ENCODE measurements at places on chromosomes 16 and 17. TPM values are rescaled to one million over a fixed set of nuclear protein-coding genes. Genes with fewer than 3 reads are reported as not detected.

DNA sequence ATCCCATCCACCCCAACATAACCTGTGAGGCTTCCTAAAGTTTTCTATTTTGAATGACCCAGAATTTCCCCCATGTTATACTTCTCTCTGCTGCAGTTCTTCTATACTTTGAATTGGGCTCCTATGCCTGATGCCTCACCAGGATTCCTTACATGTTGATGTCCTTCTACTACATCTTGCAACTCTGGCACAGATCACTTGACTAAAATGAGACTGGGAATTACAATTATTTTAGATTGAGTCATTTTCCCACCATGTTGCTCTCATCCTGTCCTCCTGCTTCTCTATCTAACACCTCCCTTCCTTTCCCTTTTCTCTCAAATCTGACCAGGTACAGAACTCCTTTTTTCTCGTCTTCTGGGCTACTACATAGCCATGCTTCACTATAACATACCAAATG lies 314.0 kb upstream of the KCNJ16 start:
- H3K4me1 ChIP-seq: no peaks in the 10 kb centered on the region
- no peak for DNase-seq
- H3K27ac ChIP-seq: no peak overlapping the region

Gene SLC47A1
- polyA plus RNA-seq: 13.0 TPM

GRCh38 chr17:61658183-61658582 lies 67.2 kb upstream of the NACA2 start:
- no peak overlapping the region for H3K27ac ChIP-seq
- H3K4me1 ChIP-seq: no peaks in the 10 kb centered on the region
- no peaks in the 10 kb centered on the region for H3K27me3 ChIP-seq
- no peaks in the 10 kb centered on the region for H3K36me3 ChIP-seq
- H3K4me3 ChIP-seq: no peak overlapping the region
- no peak for DNase-seq

GRCh38 chr17:81428516-81428915 lies 33.3 kb downstream of the BAHCC1 start:
- no peak overlapping the region for H3K4me3 ChIP-seq
- DNase-seq: no peak
- peak overlapping the region; percentile 71 for H3K27ac ChIP-seq
- H3K36me3 ChIP-seq: no peaks in the 10 kb centered on the region

Gene PRDM7
- polyA plus RNA-seq: not detected

- H3K4me1 ChIP-seq: no peaks in the 10 kb centered on the region
- H3K4me3 ChIP-seq: no peak overlapping the region
- H3K27ac ChIP-seq: no peak overlapping the region
- H3K27me3 ChIP-seq: no peaks in the 10 kb centered on the region
Measured at GRCh38 chr17:82198092-82198491, 14.6 kb downstream of the CCDC57 start.

DNA sequence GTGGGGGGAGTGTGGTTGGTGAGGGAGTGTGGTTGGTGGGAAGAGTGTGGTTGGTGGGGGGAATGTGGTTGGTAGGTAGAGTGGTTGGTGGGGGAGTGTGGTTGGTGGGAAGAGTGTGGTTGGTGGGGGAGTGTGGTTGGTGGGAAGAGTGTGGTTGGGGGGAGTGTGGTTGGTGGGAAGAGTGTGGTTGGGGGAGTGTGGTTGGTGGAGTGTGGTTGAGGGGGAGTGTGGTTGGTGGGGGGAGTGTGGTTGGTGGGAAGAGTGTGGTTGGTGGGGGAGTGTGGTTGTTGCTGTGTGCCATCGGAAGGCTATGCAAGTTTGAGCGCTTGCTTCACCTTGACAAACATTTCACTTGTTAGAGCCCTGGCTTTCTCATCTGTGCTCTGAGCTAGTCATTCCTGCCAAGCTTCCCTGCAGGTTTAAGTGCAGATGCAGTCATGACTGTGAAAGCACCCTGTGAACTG lies 20.1 kb downstream of the MINK1 start:
- H3K4me1 ChIP-seq: peaks cover 12% of the 10 kb centered on the region
- no peak overlapping the region for H3K27ac ChIP-seq
- no peak for DNase-seq
- H3K36me3 ChIP-seq: no peaks in the 10 kb centered on the region
- no peak overlapping the region for H3K4me3 ChIP-seq
- H3K27me3 ChIP-seq: no peaks in the 10 kb centered on the region

Gene SMIM22
- not detected for polyA plus RNA-seq

DNA sequence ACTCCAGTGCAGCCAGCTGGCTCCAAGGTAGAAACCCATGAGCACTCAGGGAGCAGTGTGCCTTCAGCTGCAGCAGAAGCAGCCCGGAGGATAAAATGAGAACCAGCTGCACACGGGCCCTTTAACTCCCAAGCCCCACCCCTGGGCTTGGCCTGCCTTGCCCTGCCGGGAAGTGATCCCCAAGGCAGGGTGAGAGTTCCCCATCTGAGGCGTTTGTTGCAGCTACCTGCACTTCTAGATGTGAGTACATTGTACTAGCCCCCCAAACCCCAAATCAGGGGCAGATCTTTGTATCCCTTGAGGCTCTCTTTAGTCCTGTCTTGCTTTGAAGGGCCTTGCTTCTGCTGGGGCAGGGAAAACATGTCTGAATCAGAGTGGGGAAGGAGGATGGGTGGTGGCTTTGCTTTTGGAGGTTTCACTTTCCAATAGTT lies at the start of gene MVP:
TSS of gene MVP (plus strand) at position 192 of the 431 bp plus-strand sequence. CDS start 10,088 bp downstream, outside the sequence.
- H3K27ac ChIP-seq: peak within 1 kb of the TSS; percentile 80

DNA sequence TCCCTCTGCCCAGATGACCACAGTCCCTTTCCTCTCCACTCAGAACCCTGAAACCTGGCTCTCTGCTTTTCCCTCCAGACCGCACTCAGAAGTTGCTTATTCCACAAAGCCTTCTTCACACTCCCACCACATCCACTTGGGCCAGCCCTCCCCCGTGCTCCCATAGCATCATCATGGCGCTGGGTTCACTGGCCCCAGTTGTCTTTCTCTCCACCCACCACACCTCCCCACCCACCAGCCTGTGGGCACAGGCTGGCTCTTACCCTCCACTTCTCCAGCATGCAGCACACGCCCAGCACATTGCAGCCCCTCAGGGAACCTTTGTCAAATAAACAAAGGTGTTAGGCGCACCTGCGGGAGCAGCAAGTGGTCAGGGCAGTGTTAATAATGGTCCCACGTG lies 130.0 kb downstream of the KATNIP start:
- H3K4me3 ChIP-seq: no peak overlapping the region
- no peak for DNase-seq

DNA sequence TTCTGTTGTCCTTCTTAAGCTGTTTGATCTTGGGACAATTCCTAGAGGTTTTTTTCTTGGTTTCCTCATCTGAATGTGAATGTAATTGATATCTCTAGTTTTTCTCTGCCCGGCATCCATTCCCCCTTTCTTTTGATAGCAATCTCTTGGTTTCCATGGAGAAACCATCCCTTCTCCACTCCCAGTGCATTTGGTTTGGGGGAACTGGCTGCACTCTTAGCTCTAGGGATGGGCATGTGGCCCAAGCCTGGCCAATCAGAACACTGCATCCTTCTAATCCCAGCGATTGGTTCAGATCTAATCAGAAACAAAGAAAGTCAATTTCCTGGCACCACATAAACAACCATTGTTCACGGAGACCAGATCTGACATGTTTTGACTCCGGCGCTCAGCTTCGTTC lies 45.1 kb downstream of the IRX3 start:
- H3K36me3 ChIP-seq: no peaks in the 10 kb centered on the region
- DNase-seq: no peak
- H3K4me3 ChIP-seq: no peak overlapping the region

Gene WRAP53
- 11.2 TPM for polyA plus RNA-seq

GRCh38 chr16:20510323-20510722 lies 59.0 kb downstream of the ACSM2A start:
- DNase-seq: no peak
- H3K4me3 ChIP-seq: no peak overlapping the region
- H3K4me1 ChIP-seq: no peaks in the 10 kb centered on the region
- H3K27me3 ChIP-seq: no peaks in the 10 kb centered on the region
- no peak overlapping the region for H3K27ac ChIP-seq

GRCh38 chr17:4764595-4764994 lies 7.1 kb upstream of the TM4SF5 start:
- H3K4me1 ChIP-seq: no peaks in the 10 kb centered on the region
- DNase-seq: no peak
- H3K27me3 ChIP-seq: no peaks in the 10 kb centered on the region
- no peak overlapping the region for H3K27ac ChIP-seq
- no peaks in the 10 kb centered on the region for H3K36me3 ChIP-seq
- no peak overlapping the region for H3K4me3 ChIP-seq

GRCh38 chr16:85202631-85203461 lies 90.6 kb upstream of the CIBAR2 start:
- H3K27me3 ChIP-seq: no peaks in the 10 kb centered on the region
- H3K4me3 ChIP-seq: no peak overlapping the region
- DNase-seq: peak; percentile 92
- no peaks in the 10 kb centered on the region for H3K36me3 ChIP-seq
- peak overlapping the region; percentile 74 for H3K27ac ChIP-seq

DNA sequence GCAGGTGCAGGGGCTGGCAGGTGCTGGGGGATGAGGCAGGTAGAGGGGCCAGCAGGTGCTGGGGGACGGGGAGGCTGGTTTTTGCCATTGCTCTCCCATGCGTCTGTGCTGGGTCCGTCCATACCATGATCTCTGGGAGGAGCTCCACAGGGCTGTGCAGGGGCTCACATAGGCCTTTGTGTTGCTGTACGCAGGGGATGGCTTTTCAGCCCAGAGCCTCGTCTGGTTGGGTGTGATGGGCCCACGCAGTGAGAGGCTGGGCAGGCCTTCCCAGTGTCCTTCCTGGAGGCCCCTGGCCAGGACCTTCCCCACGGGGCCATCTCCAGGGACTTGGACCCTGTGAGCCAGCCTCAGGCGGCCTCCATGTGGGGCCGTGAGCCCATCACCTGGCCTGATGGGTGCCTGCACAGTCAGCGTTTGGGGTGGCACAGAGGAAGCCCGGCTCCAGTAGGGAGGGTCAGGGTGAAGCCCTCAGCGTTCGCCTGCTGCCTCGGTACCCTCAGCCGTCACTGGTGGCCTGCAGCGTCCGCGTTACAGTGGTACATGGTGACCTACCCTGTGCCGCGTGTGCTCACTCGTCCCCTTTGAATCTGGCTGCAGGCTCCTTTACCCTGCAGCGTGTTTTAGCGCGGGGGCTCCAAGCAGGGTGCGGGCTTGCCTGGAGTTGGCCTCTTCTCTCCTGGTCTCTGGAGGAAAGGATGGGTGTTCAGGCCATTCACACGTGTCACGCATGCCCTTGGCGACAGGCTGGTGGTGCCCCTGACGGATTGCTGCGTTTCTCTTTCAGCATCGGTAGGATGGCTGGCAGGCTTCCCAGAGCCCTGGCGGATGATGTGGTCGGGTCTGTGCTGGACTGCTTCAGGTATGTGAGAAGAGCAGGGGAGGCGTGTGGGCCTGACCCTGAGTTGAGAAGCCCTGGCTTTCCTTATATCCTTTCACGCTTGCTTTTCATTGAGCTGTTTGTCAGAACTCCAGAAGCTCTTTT lies 30.6 kb downstream of the ZNF750 start:
- no peak for DNase-seq
- peaks cover 30% of the 10 kb centered on the region for H3K36me3 ChIP-seq
- H3K4me3 ChIP-seq: no peak overlapping the region
- H3K27ac ChIP-seq: no peak overlapping the region

DNA sequence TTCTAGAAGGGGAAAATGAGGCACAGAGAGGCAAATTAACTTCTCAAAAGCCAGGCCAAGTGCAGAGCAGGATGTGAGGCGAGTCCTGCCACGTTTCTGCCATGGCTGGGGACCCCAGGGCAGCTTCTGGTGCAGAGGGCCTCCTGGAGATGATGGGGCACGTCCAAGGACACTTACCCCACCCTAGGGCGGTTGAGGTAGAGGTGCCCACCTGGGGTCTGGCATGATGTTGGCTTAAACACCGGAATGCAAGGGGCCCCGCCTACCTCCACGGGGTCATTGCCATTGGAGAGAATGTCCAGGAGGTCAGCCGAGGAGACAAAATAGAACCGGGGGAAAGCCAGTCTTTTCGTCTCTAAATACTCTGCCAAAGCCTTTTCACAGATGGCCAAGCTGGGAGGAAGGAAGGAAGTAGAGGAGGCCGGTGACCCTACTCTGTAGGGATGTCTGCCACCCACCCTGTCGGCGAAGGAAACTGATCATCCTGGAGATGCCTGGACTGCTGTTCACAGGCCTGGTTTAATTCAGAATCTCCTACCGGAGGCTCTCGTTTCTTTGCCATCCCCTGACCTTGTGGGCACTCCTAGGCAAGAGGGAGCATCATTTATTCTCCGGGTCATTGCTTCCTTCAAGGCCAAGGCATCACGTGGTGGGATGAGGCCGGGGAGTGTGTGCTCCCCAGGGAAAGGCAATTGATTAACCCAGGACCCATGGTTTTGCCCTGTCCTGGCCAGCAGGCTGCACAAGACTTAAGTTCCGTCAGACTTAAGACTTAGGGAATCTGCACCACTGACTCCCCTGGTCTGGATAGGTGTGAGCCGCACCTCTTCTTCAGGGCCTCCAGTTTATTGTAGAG lies 70.5 kb downstream of the DNAH17 start:
- no peaks in the 10 kb centered on the region for H3K36me3 ChIP-seq
- H3K27ac ChIP-seq: no peak overlapping the region
- H3K27me3 ChIP-seq: no peaks in the 10 kb centered on the region
- H3K4me1 ChIP-seq: no peaks in the 10 kb centered on the region

GRCh38 chr17:76261421-76262215 lies 3.5 kb upstream of the UBALD2 start:
- no peak for DNase-seq
- H3K27ac ChIP-seq: peak overlapping the region; percentile 94
- H3K36me3 ChIP-seq: no peaks in the 10 kb centered on the region
- no peak overlapping the region for H3K4me3 ChIP-seq
- H3K4me1 ChIP-seq: peaks cover 29% of the 10 kb centered on the region

GRCh38 chr16:67862623-67863583 lies 9.9 kb upstream of the EDC4 start:
- peaks cover 70% of the 10 kb centered on the region for H3K4me1 ChIP-seq
- H3K27me3 ChIP-seq: no peaks in the 10 kb centered on the region
- no peaks in the 10 kb centered on the region for H3K36me3 ChIP-seq

- no peak for DNase-seq
- H3K4me1 ChIP-seq: no peaks in the 10 kb centered on the region
- no peaks in the 10 kb centered on the region for H3K27me3 ChIP-seq
- no peak overlapping the region for H3K4me3 ChIP-seq
Measured at GRCh38 chr16:8537691-8538342, 52.5 kb downstream of the TMEM114 start.

- peak overlapping the region; percentile 48 for H3K4me3 ChIP-seq
- peaks cover 93% of the 10 kb centered on the region for H3K4me1 ChIP-seq
- H3K27ac ChIP-seq: peak overlapping the region; percentile 93
- no peaks in the 10 kb centered on the region for H3K27me3 ChIP-seq
- peaks cover 30% of the 10 kb centered on the region for H3K36me3 ChIP-seq
- DNase-seq: peak; percentile 96
Measured at GRCh38 chr16:75244844-75245758, 6.3 kb downstream of the BCAR1 start.

DNA sequence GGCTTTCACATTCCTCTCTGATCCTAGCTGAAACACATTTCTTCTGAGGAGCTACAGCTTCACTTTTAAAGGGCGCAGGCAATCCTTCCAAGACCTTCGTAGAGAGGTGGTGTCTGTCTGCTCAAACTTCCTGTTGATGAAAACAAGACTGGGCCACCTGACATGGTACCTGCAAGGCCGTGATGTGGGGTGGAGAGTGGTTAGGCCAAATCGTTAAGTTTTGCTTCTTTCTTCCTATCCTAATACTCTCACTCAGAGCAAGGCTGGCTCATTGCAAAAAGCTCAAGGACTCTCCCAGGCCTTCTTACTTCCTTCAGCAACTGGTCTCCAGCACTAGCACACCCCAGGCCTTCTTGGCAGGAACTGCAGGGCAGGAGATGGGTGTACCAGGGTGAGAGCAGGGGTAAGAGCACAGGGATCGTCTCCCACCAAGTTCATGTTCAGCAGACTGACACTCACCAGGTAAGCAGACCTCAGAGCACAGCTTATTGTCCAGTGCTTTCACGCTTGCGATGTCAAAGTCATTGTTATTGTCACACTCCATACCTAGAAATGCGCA lies 10.9 kb upstream of the FOXJ1 start:
- no peak for DNase-seq
- peaks cover 6% of the 10 kb centered on the region for H3K4me1 ChIP-seq
- no peaks in the 10 kb centered on the region for H3K27me3 ChIP-seq
- H3K27ac ChIP-seq: no peak overlapping the region

Gene ERN2
- 0.08 TPM for polyA plus RNA-seq

Gene UMOD
- polyA plus RNA-seq: not detected
